Amygdala (tissue), 56 donors: ENCODE measurements at places on chromosomes 3 and 15.

- no peak for DNase-seq
These were observed 300.1 kb downstream of the ULK4 start for GRCh38 chr3:41661796-41662195.

GRCh38 chr15:41169781-41170180 is 53.7 kb upstream of the INO80 start:
- no peak for DNase-seq

DNA sequence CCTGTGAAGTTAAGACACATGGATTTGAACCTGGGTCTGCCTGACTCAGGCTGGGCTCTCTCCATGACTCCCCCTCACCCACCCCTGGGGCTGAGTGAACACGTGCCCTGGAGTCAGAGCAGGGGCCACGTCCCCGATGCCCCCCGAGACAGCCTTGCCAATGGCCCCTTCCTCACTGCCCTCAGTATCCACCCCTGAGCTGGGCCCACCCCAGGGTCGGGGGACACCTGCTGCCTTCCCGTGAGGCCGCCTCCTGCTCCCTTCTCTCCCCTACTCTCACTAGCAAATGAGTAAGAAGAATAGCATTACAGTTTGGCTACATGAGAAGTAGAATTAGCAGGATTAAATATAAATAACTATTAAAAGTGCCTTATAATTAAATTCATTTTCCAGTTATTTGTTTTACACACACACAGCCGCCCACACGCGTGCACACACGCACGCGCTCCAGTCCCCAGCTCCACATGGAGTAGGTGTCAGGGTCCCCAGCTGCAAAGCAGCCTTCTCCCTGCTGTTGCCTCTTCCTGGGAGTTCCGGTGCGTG is 117.4 kb upstream of the LINGO1 start:
- DNase-seq: peak; percentile 28

DNA sequence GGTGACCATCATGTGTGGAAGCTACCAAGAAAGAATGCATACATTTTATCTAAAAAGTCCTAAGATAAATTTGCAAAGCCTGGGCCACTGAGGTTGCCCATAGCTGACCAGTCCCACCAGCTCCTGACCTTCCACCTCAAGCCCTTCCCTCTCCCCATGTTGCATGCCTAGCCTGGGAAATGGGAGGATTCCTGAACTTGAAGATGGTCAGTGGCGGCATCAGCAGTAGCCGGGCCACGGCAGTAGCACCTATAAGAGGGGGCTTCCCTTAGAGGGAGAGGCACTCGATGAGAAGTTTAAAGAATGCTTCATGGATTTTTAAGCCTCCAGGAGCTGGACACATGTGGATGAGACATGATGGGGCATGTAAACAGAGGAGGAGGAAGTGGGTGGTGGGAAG is 172.1 kb downstream of the KLF13 start:
- DNase-seq: no peak

DNA sequence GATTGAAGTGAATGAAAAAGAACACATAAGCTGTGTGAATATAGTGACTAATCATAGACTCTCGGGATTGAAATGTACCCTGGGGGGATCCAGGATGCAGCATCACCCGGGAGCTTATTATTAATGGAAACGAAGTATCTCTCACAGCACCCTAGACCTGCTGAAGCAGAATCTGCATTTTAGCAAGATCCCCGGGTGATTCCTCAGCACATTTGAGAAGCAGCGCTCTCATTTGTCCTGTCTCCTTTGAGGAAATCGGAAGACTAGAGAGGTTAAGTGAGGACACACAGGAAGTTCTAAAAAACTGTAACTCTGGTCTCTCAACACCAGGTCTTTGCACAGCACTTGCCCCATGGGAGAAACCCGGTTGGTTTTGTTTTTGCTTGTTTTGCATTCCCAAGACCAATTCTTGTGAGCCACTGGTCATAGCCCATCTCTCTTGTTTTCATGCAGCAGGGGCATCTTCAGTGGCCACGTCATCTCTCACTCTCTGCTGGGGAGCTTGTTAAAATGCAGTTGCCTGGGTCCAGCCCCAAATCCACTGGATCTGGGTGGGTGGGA is 30.2 kb downstream of the ZNF710 start:
- DNase-seq: no peak

GRCh38 chr3:142846779-142847577 is 41.9 kb downstream of the PCOLCE2 start:
- no peak for DNase-seq

- DNase-seq: no peak
These were observed 32.9 kb downstream of the ZBTB11 start for GRCh38 chr3:101643861-101644613.

- no peak for DNase-seq
These were observed 150.2 kb downstream of the DNAJB8 start for GRCh38 chr3:128316481-128316891.

DNA sequence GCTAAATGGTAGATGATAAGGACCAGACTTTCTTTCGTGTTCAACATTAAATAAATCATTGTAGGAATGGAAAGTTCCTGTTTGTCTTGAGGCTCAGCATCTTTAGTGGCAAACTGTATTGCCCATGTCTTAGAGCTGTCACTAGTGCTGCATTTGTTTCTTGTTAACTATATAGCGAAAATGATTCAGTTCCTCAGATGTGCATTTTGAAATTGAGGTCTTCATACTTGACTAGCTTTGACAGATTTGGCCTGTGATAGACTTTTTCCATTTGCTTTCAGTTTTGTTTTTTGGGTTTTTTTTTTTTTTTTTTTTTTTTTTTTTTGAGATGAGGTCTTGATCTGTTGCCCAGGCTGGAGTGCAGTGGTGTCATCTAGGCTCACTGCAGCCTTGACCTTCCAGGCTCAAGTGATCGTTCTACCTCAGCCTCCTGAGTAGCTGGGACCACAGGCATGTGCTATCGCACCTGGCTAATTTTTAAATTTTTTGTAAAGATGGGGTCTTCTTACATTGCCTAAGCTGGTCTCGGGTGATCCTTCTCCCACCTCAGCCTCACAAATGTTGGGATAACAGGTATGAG is 9.5 kb upstream of the RPLP1 start:
- DNase-seq: no peak

GRCh38 chr15:90201944-90202375 is 830 bp downstream of the SEMA4B start:
- DNase-seq: no peak

DNA sequence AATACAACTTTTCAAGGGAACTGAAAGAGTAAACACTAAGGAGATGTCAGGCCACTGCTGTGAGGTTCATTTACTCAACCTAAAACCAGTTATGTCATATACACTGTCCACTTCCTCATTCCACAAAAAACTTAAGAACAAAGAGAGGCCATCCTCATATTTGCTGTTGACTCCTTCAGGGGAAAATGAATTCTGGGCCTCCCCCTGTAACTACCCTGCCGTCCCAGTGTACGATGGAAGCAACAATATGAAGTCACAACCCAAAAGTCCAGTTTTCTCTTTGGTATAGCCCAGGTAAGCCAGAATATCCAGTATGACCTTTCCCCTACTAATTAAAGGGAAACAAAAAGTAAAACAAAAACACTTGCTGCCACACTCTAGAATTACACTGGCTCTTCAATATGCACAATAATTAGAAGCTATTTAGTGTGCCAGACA is 16.2 kb downstream of the CEP152 start:
- no peak for DNase-seq

DNA sequence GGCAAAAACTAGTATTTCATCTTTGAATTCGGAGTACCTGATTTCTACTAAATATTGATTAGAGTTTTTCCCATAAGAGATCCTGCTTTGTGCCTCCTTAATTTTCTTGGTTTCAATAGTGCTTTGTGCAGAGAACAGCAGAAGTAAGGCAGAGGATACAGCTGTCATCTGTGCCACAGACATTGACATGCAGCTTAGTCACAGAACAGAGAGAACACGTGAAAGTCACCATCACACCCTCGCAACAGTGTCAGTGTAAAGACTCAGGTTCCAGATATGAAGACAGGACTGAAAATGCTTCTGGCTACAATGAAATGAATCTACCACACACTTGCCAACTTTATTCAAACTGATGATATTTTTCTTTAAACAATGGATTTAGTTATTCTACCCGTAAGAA is 942.8 kb upstream of the CFAP20DC start:
- DNase-seq: no peak

DNA sequence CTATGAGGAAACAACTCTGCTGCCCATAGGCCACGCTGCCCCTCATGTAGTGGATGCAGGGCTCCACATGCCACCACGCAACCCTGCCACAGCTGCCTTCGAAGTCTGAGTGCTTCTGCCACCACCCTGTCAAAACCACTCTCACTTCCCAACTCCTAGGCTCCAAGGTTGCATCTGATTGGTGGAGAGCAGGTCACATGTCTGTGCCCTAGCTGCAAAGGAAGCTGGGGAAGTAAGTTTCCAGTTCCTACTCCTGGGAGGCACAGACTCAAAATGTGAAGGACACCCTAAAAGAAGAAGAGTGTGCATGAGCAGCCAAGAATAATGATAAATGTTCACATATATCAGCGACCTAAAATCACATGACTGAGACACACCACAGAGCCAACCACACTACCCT is 31.9 kb upstream of the TICRR start:
- no peak for DNase-seq

DNA sequence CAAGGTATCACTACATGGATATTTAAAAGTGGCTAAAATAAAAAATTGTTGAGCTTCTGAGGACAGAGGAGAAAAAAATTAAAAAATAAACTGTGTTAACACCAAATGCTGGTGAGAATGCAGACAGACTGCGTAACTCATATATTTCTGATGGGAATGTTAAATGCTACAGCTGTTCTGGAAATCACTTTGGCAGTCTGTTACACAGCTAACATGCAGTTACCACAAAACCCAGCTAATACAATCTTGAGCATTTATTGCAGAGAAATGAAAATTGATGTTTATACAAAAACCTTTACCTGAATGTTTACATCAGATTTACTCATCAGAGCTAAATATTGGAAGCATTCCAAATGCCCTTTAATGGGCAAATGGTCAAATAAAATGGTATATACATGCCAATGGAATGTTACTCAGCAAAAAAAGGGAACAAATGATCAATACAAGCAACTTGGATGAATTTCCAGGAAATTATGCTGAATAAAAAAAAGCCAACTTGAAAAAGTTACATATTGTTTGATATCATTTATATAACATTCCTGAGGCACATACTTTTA is 24.6 kb downstream of the MNS1 start:
- no peak for DNase-seq

- DNase-seq: no peak
These were observed 16.6 kb downstream of the ZNF592 start for GRCh38 chr15:84764989-84765388.

DNA sequence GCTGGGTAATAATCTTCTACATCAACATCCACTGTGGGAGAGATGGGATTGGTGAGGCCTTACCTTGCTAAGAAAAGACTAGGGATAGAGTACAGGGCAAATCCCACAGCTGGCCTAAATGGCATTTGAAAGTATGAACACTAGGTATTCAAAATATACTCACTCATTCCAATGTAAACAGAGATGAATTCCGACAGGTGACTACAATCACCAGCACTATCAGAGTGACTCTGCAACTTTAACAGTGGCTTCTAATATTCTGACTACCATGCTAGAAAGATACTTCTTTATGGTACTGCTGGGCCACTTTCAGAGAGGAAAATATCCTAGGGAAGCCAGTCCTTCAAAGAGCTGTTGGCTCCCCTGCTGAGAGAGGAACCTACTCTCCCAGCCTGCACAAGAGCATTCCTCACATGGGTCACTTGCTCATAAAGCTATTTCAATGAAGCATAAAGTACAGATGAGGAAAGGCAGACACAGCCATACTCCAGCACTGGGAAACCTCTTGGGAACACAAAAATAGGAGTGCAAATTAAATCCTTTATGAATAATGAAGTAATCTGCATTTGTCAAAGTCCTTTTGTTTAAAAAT is 21.5 kb upstream of the MAN2C1 start:
- DNase-seq: no peak

DNA sequence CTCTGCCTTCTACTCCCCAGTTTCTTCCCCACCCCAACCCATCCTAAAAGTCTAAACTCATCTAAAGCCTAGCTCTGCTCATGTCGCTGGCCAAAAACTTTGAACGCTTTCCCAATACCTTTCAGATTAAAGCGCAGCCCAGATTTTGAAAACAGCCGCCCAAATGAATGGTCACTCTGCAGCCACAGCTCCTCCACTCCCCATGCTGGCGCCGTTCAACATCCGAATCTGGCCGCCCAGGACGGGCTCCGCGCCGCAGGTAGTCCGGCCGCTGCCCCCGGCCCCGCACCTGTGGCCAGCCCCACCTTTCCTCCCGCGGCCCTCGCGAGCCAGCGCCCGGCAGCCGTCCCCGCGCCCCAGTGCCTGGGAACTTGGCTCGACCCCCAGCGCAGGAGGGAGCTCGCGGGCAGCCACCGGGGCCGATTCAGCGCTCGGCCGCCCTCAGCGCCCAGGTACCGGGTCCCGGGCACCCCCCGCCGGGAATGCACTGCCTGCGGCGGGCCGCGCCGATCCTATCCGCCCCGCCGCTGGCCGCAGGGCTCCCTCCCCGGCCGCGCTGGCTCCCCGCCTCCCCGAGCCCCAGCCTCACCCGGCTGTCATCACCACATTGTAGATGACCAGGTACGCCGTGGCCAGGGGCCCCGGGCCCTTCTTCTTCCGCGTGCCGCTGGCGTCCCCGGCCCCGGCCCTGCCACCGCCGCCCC is 417 bp downstream of the HACD2 start:
- peak; percentile 69 for DNase-seq

DNA sequence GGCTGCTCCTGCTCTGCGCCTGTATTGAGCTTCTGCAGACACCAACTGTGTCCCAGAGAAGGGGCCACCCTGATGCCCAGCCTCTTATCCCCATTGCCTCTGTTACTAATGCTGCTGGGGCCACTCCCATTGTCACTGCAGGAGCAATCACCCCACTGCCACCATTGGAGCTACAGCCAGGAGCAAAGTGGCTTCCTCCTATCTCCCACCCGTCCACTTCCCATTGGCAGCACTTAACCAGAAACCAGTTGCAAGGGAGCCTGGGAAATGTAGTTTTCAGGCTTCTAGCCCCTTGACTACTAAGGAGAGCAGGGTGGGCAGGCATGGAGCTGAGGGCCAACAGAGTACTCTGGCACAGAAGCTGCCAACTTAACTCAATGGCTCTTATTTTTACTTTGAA is 55.9 kb upstream of the KLF13 start:
- DNase-seq: no peak

DNA sequence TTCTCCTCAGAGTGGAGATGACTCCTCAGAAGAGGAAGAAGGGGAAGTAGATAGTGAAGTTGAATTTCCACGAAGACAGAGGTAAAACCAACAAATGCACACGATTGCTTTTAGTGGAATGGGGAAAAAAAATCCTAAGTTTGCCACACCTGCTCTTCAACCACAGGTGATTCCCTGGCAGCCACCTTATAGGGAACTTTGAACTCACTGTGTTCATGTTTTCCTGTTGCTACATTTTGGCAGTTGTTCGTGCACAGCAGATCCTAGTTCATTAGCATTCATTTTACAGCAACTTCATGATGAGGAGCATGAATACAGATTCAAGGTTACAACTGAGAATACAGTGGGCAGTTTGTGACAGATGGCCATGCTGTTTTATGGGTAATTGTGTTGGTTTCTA is 21.5 kb downstream of the TMEM41A start:
- no peak for DNase-seq

- no peak for DNase-seq
These were observed 70.5 kb downstream of the LRTM1 start for GRCh38 chr3:54857343-54857742.

- DNase-seq: no peak
These were observed 24.5 kb upstream of the TBL1XR1 start for GRCh38 chr3:177221744-177222143.

GRCh38 chr3:148106062-148106461 is 591.6 kb upstream of the AGTR1 start:
- no peak for DNase-seq
